CD4-positive, alpha-beta memory T cell (primary cell): ENCODE measurements at places on chromosomes 11 and 22. TPM values are rescaled to one million over a fixed set of nuclear protein-coding genes. Genes with fewer than 3 reads are reported as not detected.

Gene ARHGAP20
- 0.04 TPM for polyA plus RNA-seq

Gene CARD18
- not detected for polyA plus RNA-seq

Gene RIC3
- 3.7 TPM for polyA plus RNA-seq

DNA sequence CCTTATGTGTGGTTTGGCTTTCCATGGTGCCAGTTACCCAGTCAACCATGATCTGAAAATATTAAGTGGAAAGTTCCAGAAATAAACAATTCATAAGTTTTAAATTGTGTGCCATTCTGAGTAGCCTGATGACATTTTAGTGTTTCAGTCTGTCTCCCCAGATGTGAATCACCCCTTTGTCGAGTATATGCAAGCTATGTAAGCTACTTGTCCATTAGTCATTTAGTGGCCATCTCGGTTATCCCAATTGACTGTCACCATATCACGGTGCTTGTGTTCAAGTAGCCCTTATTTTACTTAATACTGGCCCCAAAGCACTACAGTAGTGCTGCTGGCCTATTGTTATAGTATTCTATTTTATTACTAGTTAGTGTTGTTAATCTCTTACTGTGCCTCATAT lies 44.9 kb downstream of the ATG16L2 start:
- H3K4me1 ChIP-seq, result no peaks in the 10 kb centered on the region
- H3K27me3 ChIP-seq, result no peaks in the 10 kb centered on the region
- DNase-seq, result no peak
- no peaks in the 10 kb centered on the region for H3K36me3 ChIP-seq

DNA sequence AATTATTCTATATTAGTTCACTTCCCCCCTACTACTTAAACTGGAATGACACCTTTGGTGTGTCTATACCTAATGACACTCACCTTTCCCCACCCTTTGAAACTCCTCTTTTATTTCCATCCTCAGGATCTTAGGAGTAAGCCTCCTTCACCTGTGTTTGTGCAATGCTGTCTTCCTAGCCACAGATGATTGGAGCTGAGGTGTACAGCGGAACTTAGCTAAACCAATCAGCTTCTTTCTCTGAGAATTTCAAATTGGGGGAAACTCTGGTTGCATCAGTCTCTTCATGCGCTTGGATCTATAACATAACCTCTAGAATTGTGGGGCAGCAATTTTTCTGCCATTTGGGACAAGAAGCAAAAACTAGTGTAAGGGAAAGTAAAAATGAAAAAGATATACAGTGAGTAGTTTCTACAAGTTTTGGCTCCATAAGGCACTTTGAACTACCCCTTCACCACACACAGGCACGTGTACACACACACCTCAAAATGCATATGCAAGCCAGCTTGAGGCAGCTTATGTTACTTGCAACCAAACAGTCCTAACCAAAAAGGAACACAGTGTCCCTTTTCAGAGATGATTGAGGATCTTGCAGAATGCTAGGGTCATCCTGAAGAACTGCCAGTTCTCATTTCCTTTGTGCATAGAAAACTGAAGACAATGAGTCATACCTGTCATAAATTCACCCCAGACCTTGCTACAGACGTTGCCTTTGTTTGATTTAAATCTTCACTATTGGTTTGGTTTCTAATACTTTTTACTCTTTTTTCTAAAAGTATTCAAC lies 36.0 kb upstream of the LDLRAD3 start:
- no peaks in the 10 kb centered on the region for H3K27me3 ChIP-seq
- DNase-seq, result no peak
- no peaks in the 10 kb centered on the region for H3K4me1 ChIP-seq
- no peak overlapping the region for H3K4me3 ChIP-seq
- H3K27ac ChIP-seq, result no peak overlapping the region
- no peaks in the 10 kb centered on the region for H3K36me3 ChIP-seq

GRCh38 chr11:74084796-74085541 lies 76.1 kb upstream of the UCP3 start:
- peaks cover 24% of the 10 kb centered on the region for H3K36me3 ChIP-seq
- H3K27me3 ChIP-seq, result no peaks in the 10 kb centered on the region

DNA sequence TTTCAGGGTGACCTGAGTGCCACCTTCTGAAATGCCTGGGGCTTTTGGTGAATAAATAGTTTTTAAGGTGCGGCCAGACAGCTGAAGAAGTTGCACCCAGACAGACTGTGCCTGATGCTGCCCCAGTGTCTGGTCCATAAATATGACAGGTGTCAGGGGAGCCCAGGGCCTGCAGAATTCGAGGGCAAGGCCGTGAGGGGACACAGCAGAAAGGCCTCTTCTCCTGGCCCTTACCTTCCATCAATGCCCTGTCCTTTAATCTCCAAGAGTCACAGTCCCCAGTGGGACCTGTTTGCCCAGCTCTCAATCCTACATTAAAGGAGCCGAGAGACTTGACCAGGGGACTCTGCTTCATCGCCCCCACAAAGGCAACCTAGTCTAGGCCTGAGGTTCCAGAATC lies 45.7 kb downstream of the NAT10 start:
- no peak overlapping the region for H3K4me3 ChIP-seq
- no peak for DNase-seq
- H3K27me3 ChIP-seq, result no peaks in the 10 kb centered on the region
- H3K4me1 ChIP-seq, result no peaks in the 10 kb centered on the region

GRCh38 chr11:7614656-7615055 lies 58.6 kb downstream of the CYB5R2 start:
- DNase-seq, result no peak
- no peaks in the 10 kb centered on the region for H3K4me1 ChIP-seq

DNA sequence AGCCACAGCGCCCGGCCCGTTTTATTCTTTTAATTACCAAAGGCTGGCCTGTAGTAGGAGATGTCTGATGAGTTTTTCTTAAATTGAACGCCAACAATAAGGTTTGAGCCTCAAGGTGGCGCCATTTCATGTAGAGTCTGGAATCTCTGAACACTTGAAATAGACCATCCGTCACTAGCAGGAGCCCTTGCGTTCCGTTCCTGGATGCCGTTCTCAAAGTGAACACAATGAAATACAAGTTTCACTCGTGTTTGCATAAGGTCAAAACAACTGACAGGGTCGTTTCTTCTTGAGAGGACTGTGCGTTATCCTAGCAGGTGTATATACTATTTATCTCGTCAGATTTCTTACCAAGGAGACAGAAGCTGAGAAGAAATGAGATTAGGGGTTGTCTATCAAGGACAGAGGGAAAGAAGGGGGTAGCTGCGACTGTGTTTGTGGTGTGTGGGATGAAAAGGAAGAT lies 18.7 kb upstream of the SCGB1D1 start:
- DNase-seq, result peak; percentile 66
- H3K27ac ChIP-seq, result no peak overlapping the region
- no peaks in the 10 kb centered on the region for H3K27me3 ChIP-seq

DNA sequence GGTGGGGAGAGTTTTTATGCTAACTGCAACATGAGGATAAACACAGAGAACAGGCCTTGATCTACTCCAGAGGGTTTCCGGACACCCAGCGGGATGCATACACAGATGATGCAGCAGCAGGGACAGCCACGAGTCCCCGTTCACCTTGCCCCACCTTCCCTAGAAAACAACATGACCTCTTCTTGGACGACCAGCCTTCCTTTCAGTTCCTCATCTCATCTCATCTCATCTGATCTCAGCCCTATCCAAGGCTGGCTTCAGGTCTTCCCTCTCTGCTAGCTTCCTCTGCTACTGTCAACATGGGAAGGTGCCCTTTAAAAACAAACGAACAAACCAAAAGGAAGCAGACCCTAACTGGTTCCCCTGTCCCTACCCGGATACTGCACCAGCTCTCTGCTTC lies 1356.2 kb downstream of the TBC1D22A start:
- DNase-seq, result no peak
- no peak overlapping the region for H3K4me3 ChIP-seq
- H3K4me1 ChIP-seq, result no peaks in the 10 kb centered on the region
- no peak overlapping the region for H3K27ac ChIP-seq
- no peaks in the 10 kb centered on the region for H3K27me3 ChIP-seq

- H3K27me3 ChIP-seq, result no peaks in the 10 kb centered on the region
- H3K36me3 ChIP-seq, result no peaks in the 10 kb centered on the region
- no peaks in the 10 kb centered on the region for H3K4me1 ChIP-seq
These were observed 202.6 kb downstream of the AASDHPPT start for GRCh38 chr11:106280036-106280435.

DNA sequence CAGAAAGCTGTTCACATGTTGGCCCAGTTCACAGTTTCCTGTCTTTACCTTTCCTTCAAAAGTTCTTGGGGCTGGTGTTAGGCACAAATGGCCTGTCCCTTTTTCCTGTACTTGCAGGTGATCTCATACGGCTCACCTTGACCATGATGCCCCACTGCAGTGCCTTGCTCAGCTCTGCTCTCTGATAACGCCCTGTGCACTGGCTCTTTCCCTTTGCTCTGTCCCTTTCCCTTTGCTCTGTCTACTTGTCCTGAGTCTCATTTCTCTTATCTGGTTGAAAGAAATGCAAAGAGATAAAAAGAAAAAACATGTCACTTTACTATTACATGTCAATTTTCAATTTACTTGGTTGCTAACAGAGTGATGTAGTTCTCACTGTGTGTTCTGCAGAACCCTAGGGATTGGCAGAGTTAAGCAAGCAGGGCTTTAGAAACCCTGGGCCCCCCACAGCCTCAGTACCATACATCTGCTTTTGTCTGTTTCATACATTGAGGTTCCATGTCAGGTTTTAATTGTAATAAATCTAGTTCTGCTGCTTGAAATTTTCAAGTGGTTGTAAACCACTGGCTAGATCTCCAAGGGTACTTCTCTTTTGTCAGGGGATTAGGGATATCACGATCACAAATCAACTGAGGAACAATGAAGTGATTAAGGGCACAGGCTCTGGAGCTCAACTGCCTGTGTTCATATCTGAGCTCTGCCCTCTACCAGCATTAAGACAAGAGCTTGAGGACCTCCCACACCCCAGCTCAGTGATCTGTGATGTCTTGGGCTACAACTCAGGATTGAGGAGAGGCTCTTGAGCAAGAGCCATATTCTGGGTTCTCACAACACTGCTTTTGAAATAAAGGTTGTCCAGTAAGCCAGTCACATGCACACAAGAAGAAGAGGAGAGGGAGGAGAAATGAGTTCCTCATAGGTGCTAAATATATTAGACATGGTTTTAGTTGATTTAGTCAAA lies 16.3 kb upstream of the SORL1 start:
- no peaks in the 10 kb centered on the region for H3K36me3 ChIP-seq
- peaks cover 21% of the 10 kb centered on the region for H3K4me1 ChIP-seq
- no peak for DNase-seq
- no peaks in the 10 kb centered on the region for H3K27me3 ChIP-seq

GRCh38 chr22:28977481-28977971 lies 84.1 kb downstream of the C22orf31 start:
- no peaks in the 10 kb centered on the region for H3K4me1 ChIP-seq
- H3K27ac ChIP-seq, result no peak overlapping the region
- no peak overlapping the region for H3K4me3 ChIP-seq
- H3K27me3 ChIP-seq, result no peaks in the 10 kb centered on the region

DNA sequence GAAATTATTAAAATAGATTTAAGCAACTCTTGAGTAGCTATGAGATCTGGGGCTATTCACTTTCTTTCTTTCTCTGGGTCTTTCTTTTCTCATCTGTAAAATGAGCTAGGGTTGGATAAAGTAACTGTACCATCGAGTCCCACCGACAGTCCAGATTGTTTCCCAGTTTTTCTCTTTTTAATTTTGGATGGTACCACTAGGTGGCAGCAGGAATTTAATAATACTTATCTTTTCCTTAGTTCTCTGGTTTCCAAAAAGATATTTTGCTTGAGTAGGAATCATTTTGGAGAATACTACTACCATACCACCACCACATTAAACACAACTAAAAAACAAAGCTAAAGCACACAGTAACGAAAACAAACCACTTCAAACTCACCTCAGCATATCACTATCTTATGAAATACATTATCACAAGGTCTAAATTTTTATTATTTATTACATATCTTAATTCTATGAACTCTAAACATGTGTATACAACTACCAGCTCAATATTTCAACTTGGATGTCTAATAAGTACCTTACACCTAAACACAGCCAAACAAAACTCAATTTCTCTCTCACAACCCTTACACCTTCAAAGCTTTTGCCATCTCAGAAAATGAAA lies 584.0 kb downstream of the KCNA4 start:
- H3K36me3 ChIP-seq, result no peaks in the 10 kb centered on the region
- H3K4me1 ChIP-seq, result no peaks in the 10 kb centered on the region
- DNase-seq, result no peak
- H3K27me3 ChIP-seq, result no peaks in the 10 kb centered on the region

- peaks cover 9% of the 10 kb centered on the region for H3K4me1 ChIP-seq
- no peak overlapping the region for H3K27ac ChIP-seq
- DNase-seq, result no peak
- no peaks in the 10 kb centered on the region for H3K36me3 ChIP-seq
- peaks cover 6% of the 10 kb centered on the region for H3K27me3 ChIP-seq
- H3K4me3 ChIP-seq, result no peak overlapping the region
These were observed 132.1 kb downstream of the OSBP2 start for GRCh38 chr22:30826670-30827355.

- DNase-seq, result no peak
- H3K27me3 ChIP-seq, result no peaks in the 10 kb centered on the region
- H3K4me1 ChIP-seq, result no peaks in the 10 kb centered on the region
- H3K36me3 ChIP-seq, result no peaks in the 10 kb centered on the region
- H3K4me3 ChIP-seq, result no peak overlapping the region
These were observed 233.5 kb downstream of the DSCAML1 start for GRCh38 chr11:117563556-117563955.

GRCh38 chr11:44167046-44167445 lies 71.6 kb downstream of the EXT2 start:
- no peaks in the 10 kb centered on the region for H3K36me3 ChIP-seq
- no peaks in the 10 kb centered on the region for H3K4me1 ChIP-seq
- H3K27me3 ChIP-seq, result no peaks in the 10 kb centered on the region
- no peak for DNase-seq
- no peak overlapping the region for H3K27ac ChIP-seq

DNA sequence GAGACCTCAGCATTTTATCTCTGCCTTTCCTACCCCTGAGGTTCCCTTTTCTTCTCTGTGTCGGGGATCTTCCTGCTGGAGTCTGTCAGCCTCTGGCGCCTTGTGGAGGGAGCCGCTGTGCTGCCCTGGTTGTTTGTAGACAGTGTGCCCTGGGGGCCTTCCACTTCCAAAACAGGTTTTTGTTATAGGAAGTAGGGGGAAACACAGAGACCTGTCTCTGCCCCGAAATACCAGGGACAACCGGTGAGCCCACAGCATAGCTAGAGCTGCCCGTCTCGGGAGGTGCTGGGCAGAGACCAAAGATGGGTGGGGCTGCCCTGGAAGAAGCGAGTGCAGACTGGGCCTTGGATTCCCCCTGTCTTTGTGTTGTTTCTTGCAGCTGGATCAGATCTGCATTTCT lies 8.0 kb downstream of the NCAPH2 start:
- no peaks in the 10 kb centered on the region for H3K27me3 ChIP-seq
- no peaks in the 10 kb centered on the region for H3K4me1 ChIP-seq
- H3K4me3 ChIP-seq, result no peak overlapping the region
- no peak overlapping the region for H3K27ac ChIP-seq
- peaks cover 27% of the 10 kb centered on the region for H3K36me3 ChIP-seq
- DNase-seq, result no peak
